RCC 7860 (cell line): ENCODE measurements at places on chromosomes 12 and 14.

GRCh38 chr12:3131129-3131528 is 54.0 kb downstream of the TSPAN9 start:
- DNase-seq: no peak

- no peak for DNase-seq
Observed at GRCh38 chr12:131803961-131804521, 24.2 kb upstream of the MMP17 start.

- peak; percentile 69 for DNase-seq
Observed at GRCh38 chr14:97077253-97077653, 280.1 kb downstream of the VRK1 start.

DNA sequence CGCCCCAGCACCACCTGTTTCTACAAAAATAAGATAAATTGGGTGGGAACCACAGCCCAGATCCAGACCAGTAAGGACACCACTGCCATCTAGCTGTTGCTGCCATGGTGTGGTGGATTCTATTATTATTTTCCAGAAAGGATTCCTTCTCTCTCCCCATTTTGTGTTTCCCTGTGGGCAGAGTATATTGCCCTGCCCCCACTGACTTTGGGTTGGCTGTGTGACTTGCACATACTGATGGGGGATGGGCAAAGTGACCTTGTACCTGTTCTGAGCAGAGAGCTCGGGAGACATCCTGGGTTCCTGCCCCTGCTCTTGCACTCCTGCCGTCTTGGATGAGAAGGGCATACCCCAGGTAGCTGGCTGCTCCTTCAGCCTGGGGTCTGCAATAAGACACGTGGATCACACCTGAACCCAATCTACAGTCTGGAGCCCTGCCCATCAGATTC is 24.3 kb downstream of the MOAP1 start:
- no peak for DNase-seq

DNA sequence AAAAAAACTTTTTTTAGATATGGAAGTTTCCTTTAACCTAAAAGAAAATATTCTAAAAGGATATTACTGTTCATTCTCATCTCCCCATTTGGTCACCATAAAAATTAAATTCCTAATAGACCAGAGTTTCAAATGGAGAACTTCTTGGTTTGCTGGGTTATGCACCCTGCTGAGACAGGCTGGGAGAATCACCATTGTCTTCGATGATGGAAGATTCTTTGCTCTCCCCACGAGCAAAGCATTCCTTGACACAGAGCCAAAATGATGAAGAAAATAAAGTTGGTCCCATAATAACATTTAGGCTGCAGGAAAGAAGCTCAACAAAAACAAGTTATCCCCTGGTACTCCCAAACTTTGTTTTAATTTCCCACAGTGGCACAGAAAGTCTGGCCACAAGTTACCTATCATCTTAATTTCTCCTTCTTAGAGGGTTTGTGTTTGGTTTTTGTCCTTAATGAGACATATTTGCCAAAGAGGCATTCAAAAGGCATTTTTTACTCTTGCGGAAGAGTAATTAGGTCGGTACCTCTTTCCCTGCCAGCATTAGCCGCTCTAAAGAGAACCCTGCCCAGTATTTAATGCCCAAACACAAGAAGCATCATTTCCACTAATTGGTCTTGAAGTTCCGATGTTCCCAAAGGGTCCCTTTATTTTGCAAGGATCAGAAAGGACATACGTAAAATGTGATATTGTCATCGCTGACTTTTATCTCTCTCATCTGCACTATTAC is 4.8 kb downstream of the DIO2 start:
- no peak for DNase-seq

DNA sequence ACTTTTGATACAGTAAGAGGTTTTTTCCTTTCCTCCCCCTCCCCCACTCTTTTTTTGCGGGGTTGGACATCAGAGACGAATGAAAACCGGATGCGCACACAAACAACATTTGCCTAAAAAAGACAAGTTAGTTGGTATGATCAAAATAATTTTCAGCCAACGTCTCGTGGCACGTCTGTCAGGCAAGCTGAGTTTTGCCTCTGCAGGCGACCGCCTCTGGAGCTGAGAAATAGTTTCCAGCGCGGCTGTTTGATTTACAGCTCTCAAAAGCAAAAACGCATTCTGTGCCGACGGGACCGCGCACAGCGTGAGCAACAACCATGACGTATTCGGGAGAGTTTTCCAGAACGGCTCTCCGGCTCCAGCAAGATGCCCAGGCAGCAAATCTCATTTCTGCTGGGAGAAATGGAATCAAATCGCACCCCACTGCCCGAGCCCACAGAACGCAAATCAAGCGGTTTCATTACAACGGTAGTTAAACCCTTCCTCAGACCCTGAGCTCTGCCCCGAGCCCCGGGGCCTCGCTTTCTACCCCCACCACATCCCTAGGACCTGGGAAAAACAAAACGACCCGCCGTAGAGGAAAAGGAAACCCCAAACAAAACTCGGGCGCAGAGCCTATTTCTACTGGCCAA is 14.2 kb upstream of the CALM1 start:
- peak; percentile 6 for DNase-seq

- no peak for DNase-seq
Observed at GRCh38 chr12:21940549-21941505, at the start of gene ABCC9. Gene ABCC9, minus strand, starts transcription at chr12:21941426. Its CDS starts 4,752 bp downstream, at chr12:21936674.

- peak; percentile 25 for DNase-seq
Observed at GRCh38 chr14:103122947-103123633, at the start of gene TNFAIP2. Gene TNFAIP2, plus strand, starts transcription at chr14:103123461. Its CDS starts 2,997 bp downstream, at chr14:103126458.

- DNase-seq: no peak
Observed at GRCh38 chr12:5964913-5965900, 20.1 kb upstream of the ANO2 start.

- no peak for DNase-seq
Observed at GRCh38 chr12:47387994-47388393, 308.2 kb upstream of the AMIGO2 start.

GRCh38 chr12:100105661-100106060 is 37.0 kb downstream of the BLTP3B start:
- DNase-seq: no peak

DNA sequence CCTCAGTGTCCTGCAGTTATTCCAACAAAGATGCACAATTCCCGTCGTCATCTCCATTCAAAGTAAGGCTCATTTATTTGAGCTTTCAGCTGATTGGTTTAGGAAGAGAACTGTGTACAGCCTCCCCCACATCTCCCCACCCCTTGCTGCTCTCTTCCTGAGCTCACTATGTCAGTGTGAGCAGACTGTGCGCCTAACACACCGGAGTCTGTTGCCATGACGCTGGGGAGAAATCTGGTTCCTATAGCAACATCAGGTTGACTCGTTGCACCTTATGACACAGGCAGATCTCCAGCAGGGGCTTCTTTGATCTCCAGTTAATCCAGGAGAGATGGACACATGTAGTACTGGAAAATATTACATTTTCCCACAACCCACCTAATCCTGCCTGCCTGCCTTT is 319.4 kb downstream of the CACNA1C start:
- no peak for DNase-seq

GRCh38 chr14:92459030-92459949 is 54.3 kb upstream of the RIN3 start:
- no peak for DNase-seq

DNA sequence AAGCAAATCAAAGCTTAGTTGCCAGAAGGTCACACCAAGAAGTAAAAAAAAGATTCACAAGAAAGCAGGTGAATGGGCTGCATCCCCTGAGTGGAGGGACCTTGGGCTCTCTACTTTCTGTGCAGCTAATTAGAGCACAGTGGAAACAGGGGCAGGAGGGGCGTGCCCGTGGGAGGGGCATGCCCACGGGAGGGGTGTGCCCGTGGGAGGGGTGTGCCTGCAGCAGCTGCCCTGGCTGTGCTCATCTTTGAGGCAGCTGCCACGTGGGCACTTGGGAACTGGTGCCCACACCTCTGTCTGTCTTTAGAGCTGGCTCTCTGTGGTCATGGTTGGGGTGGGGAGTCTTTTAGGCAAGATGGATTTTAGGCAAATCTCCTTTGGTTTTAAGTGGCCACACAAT is 60.0 kb downstream of the EML1 start:
- no peak for DNase-seq

DNA sequence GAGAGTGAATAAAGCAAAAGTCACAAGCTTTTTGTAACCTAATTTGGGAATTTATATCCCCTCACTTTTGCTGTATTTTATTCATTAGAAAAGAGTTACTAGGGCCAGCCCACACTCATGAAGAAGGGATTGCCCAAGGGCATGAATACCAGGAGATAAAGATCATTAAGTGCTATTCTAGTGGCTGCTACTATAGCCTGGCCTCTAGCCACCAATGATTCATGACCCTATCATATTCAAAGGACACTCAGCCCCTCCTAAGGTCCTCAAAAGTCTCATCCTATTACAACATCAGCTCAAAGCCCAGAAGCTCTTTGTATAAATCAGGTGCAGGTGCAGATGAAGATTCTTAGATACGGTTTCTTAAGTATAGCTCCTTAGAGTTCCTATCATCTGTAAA is 518.1 kb downstream of the TRHDE start:
- DNase-seq: no peak

DNA sequence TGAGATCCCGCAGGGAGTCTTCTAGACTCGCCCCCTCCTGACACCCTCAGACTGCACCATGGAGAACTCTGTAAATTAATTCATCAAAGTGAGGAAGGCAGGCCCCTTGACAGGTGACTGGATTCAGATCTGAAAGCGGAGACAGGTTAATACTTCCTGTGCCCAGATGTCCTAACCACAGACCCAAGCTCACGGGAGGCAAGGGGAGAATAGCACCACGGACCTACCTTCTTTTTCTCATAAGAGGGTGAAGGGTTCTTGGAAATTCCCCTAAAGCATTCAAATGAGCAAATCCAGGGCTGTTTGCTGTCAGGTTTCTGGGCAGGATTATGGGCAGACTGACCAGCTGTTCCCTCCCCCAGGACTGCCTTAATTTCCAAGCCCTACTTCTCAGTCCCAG is 170.0 kb downstream of the ZFP36L1 start:
- DNase-seq: no peak

GRCh38 chr12:45235087-45236025 is 19.5 kb downstream of the ANO6 start:
- DNase-seq: peak; percentile 37

DNA sequence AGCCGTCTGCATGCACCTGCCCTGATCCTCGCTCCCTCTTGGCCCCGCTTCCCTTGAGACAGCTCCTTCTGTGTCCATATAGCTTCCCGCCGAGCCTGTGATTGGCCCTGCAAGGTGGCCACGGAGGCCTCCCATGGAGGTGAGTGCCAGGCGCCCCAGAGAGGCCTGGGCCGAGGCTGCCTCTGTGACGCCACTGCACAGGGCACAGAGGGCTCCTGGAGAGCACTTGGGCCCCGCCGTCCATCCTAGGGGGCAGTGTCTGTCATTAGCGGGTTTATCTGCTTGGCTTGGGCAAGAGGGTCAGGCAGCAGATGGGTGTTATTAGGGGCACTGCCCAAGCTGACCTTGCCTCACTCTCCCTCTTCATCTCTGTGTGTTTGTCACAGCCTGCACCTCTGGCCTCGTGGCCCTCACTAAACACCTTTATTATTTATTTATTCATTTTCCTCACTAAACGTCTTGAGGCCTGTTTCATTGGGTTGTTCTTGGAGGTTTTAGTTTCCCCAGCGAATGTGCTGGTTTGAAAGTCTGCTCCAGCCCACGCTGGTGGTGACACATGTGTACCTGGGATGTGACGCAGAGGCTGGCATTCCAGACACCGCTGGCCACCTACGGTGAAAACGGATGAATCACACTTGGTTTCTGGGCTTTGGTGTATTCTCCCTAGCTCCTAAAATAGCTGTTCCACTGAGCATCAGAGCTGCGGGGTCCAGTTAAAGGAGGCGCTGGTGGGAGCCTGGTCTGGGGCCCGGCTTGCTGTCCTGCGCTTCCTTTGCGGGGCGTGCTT is 5.9 kb downstream of the ZFYVE21 start:
- peak; percentile 62 for DNase-seq
